ENCODE measurements at places on chromosomes 6 and 20.

GRCh38 chr20:10784554-10785183 is 110.9 kb upstream of the JAG1 start:
- DNase-seq, result no peak

DNA sequence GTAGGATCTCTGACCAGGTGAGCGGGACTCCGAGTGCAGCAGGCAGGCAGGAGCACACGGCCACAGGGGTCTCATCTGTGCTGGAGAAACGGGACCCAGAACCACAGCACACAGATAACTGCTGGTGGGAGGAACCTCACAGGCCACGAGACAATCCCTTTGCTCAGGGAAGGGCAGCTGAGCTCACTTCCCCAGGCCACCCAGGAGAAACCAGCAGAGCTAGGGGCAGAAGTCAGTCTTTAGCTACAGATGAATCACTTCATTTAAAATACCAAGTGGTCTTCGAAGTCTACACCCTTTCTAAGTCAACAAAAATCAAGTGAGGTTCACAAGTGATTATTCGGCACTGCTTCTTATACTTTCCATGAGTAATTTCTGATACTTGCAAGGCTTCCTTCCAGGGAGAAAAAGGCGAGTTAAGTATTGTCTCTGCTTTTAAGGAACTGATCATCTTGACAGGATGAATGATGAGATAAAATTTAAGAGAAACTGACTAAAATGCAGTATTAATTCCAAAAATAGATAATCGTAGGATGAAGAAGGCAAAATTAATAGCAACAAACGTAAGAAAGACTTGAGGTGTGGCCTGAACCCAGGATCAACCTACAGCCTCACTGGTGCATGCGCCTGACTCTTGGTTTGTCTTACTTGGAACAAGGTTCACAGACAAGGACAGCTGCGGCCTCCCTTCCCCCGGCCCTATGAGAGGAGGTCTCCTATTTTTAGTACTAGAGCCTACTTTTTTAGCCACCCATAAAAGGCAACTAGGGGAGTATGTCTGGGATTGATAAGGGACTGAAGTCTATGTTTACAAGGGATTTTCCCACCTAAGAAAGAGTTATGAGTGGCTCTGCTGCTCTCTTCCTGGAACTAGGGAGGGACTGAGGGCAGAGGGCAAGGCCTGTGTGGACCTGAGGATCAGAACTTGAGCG is 233.6 kb downstream of the TTLL2 start:
- no peak for DNase-seq

GRCh38 chr20:50865591-50865990 is 65.6 kb downstream of the ADNP start:
- no peak for DNase-seq

- no peak for DNase-seq
Measured at GRCh38 chr6:120564779-120565178, 769.5 kb downstream of the TBC1D32 start.

DNA sequence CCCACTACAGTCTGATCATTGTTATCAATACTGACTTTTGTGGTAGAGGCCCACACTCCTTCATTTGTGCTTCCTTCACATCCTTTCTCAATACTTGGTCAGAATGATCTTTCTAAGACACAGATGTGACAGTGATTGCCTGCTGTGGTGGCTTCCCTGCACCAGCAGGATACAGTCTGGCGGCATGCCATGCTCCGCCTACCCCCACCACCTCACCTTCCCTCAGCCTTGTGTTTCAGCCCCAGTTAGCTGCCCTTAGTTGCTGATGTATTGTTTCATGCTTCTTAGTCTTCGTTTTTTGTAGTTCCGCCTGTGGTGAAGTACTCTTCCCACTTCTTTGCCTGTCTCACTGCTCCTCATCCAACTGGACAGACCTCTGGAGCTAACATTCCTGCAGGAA is 10.9 kb downstream of the LRRC1 start:
- no peak for DNase-seq

- DNase-seq, result no peak
Measured at GRCh38 chr6:144918073-144918472, 632.9 kb downstream of the UTRN start.

- no peak for DNase-seq
Measured at GRCh38 chr20:12949429-12949980, 59.3 kb upstream of the SPTLC3 start.

DNA sequence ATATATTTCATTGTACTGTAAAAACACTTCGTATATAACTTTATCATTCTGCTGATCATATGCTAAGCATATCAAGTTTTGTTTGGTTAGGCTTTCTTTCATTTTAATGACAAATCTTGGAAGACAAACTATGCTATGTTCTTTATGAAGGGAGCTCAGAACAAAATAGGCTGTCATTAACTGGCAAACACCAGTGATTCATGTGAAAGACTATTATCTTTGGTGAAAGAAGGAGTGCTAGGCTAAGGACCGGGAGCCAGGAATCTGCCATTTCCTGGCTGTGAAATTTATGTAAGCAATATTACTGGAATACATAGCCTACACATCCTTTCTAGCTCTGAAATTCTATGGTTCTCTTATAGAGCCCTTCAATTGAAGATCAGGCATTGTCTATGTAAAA is 136.2 kb upstream of the CCN2 start:
- no peak for DNase-seq

- DNase-seq, result no peak
Measured at GRCh38 chr6:135115834-135116233, 61.2 kb upstream of the HBS1L start.

- no peak for DNase-seq
Measured at GRCh38 chr6:50935442-50935841, 116.8 kb downstream of the TFAP2B start.

- DNase-seq, result no peak
Measured at GRCh38 chr6:99353126-99353525, 3.7 kb upstream of the FAXC start.

DNA sequence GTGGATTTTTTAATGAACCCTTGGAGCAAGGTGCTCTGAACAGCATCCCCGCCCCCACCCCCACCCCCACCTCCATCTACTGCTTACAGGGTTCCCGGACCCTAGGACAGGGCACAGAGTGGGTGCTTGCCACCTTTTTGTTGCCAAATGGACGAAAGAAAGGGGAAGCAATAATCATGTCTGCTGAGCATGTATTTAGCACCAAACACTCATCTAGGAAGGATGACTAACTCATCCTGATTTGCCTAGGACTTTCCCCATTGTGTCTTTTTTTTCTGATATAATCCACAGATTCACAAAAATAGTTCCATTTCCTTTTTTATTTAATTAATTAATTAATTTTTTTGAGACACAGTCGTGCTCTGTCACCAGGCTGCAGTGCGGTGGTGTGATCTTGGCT is 1.2 kb upstream of the PLTP start:
- no peak for DNase-seq

GRCh38 chr20:59782986-59783640 is 150.3 kb downstream of the SYCP2 start:
- DNase-seq, result peak; percentile 77

DNA sequence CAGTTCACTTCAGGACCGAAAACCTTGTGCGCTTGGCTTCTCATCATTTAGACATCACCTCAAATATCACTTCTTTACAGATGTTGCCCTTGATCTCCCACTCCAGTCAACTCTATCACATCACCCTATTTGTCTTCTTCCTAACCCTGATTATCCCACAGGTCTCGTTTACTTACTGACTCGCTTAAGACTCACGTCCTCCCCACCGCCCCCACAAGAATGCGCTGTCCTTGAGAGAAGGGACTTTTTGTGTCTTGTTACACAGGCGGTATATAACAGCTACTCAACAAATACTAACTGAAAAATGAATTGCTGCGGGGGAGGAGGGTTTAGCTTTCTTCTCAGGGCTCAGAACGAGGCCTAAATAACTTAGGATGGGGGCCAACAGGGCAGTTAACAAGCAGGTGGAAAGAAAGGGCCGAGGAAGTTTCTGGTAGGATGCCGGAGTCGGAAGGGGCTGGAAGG is 527 bp downstream of the TOMM34 start:
- peak; percentile 6 for DNase-seq

GRCh38 chr6:15506066-15506465 is 156.8 kb downstream of the DTNBP1 start:
- no peak for DNase-seq

DNA sequence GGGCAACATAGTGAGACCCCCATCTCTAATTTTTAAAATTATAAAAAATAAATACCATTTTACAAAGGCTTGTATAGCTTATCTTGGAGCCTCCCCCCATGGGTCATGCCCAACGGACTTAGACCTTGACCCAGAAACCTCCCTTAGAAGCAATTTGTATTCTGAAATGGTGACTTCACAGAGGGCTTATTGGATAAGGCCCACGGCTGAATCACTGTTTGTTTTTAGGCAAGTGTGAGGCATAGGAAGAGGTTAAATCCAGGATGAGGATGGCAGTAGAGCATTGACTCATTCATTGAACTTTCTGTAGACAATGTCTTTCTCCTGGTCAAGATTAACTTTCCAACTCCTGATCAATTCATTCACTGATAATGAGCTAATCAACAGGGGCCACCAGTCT is 6.2 kb upstream of the SNAI1 start:
- no peak for DNase-seq

- no peak for DNase-seq
Measured at GRCh38 chr6:150072201-150072600, 3.3 kb upstream of the ULBP3 start.

DNA sequence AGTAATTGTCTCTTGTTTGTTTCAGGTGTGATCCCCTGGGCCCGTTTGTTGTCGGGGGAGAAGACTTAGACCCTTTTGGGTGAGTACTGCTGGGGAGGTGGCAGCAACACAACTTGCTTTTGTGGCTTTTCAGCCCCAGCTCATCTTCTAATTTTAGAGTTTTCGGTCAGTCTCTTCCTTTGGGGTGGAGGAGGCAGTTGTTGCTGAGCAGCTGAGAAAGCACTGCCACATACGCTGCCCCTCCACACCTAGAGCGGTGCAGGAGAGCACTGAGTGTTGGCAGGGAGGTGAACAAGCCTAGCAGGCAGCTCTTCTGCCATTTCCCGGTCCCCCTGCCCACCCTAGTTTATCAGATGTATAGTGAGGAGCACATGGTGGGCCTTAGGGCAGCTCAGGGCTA is 21.7 kb downstream of the TMEM74B start:
- no peak for DNase-seq

- peak; percentile 17 for DNase-seq
Measured at GRCh38 chr20:48556956-48557355, 270.8 kb downstream of the PREX1 start.

DNA sequence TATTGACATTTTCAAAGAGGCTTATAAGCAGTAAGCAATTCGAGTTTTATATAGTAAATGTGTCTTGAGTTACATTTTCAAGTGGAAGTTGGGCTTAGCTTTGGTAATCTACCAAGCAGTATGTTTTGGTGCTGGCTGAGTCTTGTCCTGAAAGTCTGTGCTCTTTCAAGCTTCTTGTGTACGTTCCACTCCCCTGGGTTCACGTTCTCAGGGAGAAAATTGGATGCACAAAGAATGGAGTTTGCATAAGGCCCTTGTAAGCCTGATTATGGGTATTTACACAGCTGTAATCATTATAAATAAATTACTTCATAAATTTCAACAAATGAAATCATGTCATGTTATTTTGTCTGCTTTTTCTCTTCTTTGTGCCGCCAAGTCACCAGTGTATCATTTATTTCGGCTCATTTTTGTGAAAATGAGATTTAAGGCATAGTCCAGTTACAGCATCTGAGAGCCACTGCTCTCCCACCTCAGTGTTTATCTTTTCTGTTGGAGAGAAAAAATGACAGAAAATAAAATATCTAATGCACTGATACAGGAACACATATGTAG is 262.5 kb downstream of the BTBD3 start:
- no peak for DNase-seq

DNA sequence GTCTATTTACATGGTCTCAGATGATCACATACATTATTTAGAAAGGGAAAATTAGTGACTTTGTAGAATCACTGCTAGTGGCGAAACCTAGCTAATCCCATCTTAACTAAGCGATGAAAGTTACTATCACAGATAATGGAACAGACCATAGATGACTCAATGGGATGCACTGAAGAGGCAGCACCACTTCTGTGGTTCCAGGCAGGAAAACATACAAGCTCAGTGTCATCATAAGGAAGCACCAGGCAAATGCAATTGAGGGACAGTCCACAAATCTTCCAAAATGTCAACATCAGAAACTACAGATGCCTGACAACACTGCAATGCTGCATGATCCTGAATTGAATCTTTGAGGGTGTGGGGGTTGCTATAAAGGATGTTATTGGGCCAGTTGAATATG is 15.9 kb upstream of the SNAI1 start:
- no peak for DNase-seq

- no peak for DNase-seq
Measured at GRCh38 chr20:23687986-23688385, 852 bp downstream of the CST4 start.

- no peak for DNase-seq
Measured at GRCh38 chr6:151241853-151242252, 2.1 kb downstream of the AKAP12 start.

DNA sequence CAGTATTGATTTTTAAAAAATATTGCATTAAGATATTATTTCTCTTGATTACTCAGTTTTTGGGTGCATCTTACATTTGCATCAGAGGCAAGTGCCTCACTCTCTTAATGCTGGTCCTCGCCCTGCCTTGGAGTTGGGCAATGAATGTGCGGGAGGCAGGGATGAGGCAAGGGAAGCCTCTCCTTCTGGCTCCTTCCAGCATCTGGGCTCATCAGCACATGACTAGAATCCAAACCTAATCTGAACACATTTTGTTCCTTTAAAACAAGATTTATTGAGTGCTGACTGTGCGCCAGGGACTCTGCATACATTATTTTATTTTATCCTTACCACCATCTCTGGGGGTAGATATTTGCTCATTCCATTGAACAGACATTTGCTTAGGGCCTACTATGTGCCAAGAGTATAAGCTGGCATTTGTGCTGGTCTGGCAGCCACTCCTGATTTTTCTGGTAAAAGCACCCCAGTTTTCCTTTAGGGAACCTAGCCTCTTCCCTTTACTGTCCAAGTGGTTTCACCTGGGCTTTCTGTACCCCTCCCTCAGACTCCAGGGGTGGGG is 71.9 kb upstream of the ZNFX1 start:
- DNase-seq, result no peak

DNA sequence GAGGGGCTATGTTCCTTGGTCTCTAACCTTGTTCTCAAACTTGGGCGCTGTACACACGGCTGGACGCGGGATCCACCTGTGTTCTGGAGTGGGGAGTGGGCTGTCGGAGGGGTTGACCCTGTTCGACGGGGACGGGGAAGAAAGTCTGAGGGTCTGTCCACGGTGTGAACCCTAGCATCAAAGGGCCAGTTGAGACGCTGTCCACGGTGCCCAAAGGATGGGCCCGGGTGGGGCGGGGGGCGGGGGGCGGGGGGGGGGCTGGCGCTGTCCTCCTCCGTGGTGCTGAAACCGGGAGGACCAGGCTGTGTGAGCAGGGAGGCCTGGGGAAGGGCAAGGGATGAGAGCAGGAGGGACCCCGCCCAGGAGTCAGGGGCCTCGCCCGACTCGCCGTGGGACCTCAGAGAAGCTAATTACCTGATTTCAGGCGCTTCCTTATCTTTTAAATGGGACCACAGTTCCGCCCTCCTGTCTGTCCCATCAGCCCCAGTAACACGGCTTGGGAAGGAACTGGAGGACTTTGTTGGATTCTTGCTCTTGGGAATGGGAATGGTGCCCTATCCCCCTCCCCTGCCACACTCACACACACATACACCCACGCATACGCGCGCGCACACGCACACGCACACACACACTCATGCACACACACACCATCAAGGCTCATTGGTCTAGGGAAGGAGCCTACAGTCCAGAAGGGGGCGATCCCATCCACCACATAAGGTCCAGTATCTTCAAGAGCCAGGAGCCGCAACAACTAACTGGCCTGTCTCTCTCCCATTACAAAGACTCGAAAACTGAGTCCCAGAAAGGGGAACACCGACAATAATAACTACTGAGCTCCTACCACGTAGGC is 1.0 kb upstream of the VSTM2L start:
- no peak for DNase-seq

- no peak for DNase-seq
Measured at GRCh38 chr6:19413323-19413722, 423.8 kb upstream of the ID4 start.
